ENCODE measurements at places on chromosomes 12 and 14.

DNA sequence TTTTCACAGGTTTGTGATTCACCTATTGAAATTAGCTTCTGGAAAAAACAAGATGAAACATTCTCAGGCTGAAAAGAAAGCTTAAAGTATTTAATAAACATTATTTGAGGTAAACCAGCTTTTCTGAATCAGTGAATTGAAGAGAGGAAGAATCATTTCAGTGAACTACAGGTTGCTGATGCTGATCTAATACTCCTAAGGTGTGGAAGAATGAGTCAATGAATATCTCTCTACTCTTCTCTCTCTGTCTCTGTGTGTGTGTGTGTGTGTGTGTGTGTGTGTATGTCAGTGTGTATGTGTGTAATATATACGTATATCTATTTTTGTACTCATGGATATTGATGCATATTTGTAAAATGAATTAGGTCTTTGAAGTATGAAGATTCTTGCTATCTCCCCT is 312.2 kb downstream of the SSPN start:
- no peak for DNase-seq

- no peak for DNase-seq
Measured at GRCh38 chr14:79742142-79742541, 469.2 kb downstream of the DIO2 start.

GRCh38 chr14:80809663-80810062 is 131.9 kb downstream of the CEP128 start:
- no peak for DNase-seq

GRCh38 chr12:23039834-23040233 is 414.9 kb downstream of the ETNK1 start:
- DNase-seq, result no peak

GRCh38 chr12:116206828-116207227 is 70.7 kb downstream of the MED13L start:
- DNase-seq, result no peak

DNA sequence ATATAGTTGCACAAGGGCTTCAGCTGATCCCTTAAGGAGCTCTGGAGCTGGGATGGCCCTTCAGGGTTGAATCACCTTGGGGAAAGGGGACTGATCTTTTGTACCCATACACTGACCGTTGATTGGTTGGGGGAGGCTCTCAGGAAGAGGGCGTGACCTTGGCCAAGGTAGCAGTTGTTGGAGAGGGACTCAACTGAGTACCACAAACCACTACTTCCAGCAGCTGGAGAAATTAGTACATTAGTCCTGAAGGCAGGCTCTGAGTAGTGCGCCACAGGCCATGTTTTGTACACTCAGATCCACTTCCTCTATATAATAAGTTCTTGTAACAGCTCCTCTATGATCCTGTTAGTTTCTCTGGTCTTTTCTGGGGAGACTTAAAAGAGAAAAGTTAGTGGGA is 317.6 kb downstream of the CCDC91 start:
- DNase-seq, result no peak

DNA sequence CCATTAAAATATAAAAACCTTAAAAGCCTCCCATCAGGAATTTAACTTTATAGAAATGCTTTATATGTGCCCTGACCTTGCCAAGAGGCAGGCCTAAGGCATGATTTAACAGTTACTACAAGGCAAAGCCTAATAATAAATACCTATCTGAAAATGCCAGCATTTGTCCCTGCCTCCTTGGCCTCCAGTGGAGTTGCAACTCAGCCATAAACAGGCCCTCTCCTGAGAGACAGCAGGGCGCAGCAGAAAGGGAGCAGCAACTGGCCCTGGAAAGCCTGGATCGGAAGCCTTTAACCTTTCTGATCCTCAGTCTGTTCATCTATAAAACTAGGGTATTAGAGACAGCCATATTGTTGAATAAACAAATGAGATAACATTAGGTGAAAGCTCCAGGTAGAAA is 324.4 kb downstream of the PAWR start:
- no peak for DNase-seq

- no peak for DNase-seq
Measured at GRCh38 chr12:25792031-25792430, 166.5 kb upstream of the RASSF8 start.

DNA sequence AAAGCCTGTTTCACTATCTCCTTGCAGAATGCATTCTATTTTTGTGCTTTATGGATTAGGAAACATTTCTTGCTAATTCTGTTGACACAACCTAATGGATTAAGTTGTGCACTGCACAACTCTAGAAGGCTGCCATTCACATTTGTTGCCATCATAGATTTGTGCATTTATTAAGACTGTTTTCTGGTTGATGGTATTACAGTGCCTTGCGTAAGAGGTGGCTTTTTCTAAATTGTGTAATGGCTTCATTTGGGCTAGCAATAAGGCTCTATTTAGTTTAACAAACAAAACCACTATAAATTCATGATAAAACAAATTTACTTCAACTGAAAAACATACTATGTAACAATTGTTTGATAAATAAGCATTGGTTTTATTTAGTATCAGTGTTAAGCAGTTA is 175.9 kb downstream of the TRHDE start:
- no peak for DNase-seq

DNA sequence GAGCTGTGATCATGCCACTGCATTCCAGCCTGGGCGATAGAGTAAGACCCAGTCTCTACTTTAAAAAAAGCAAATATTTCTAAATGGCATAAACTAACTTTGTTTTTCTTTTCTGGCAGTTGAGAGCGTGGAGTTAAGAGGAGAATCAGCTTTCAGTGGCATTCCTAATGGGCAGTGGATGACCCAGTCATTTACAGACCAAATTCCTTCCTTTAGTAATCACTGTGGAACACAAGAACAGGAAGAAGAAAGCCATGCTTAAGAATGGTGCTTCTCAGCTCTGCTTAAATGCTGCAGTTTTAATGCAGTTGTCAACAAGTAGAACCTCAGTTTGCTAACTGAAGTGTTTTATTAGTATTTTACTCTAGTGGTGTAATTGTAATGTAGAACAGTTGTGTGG is 21.2 kb downstream of the TDG start:
- no peak for DNase-seq

- DNase-seq, result no peak
Measured at GRCh38 chr12:6330192-6330591, 11.7 kb downstream of the TNFRSF1A start.

- DNase-seq, result no peak
Measured at GRCh38 chr14:43587183-43587582, 919.9 kb downstream of the FSCB start.

DNA sequence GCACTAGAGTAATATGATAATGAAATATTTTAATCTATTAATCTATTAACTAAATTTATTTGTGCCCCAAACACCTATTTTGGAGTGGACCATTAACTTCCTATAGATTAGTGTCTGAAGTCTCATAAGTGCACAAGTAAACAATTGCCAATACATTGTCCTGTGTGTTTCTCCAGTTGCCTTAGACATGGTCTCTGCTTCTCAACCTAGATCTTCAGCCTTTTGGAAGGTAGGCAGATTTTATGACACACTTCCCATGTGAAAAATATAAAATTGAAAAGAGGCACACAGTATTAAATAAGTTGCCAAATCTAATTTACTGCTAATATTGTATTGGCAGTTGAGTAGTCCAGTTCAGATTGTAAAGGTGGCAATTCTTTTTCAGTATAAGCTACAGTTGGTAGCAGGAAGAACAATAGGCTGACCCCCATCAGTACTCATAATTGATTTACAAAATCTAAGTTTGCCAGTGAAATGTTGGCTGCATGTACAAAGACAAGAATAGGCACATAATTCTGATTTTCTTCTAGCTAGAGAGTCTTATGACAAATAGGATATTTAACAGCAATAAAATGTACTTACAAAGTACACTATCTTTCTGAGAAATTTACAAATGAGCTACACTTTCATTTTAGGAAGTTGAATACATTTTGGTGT is 10.8 kb downstream of the A2M start:
- DNase-seq, result no peak

GRCh38 chr14:106309423-106309822 is 783.0 kb downstream of the TMEM121 start:
- DNase-seq, result no peak

Measured in DMS 273 treated with DMSO at 0.1 percent for 48 hours (cell line).